GDM1 (cell line): ENCODE measurements at places on chromosomes 3 and 15.

DNA sequence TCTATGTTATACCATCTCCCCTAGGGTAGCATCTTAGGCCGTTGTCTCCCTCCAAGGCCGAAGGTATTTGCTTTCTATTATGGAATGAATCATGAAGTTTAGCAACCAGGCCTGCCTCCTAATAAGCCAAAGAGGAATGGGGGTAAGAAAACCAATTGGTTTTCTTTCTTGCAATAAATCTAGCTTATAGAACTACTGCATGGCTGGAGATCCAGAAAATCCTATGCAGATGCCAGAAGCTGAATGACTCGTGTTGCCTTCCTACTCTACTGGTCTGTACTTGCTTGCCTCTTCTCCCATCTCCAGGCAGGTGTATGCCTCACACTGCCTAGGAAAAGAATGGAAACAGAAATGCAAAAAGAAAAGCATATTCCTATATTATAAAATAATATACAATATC is 31.1 kb upstream of the IL16 start:
- DNase-seq, result no peak

DNA sequence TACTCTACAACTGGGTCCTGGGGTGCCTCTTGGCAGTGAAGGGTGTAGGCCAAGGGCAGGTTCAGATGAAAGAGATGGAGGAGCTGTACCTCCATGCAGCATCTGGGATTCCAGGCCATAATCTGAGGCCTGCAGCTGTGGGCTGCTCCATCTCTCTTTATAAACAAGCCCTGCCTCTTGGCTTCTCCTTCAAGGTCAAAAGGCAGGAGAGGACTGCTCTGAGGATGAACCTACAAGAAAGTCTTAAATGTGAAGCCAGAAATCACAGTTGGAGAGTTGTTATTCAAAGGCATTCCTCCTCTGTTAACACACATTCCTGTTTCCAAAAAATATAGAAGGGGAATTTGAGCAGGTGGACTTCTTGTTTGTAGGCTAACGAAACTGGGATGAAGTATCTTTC is 355.5 kb downstream of the NTRK3 start:
- DNase-seq, result no peak

- no peak for DNase-seq
Observed at GRCh38 chr3:69403454-69403853, 17.6 kb upstream of the FRMD4B start.

GRCh38 chr3:193980326-193980725 is 155.6 kb upstream of the HES1 start:
- DNase-seq, result no peak

GRCh38 chr3:113736548-113737089 is 9.4 kb downstream of the NAA50 start:
- no peak for DNase-seq
